ENCODE measurements at places on chromosomes 2 and 18.

GRCh38 chr2:32852856-32853255 lies 93.9 kb upstream of the LTBP1 start:
- no peak for DNase-seq

DNA sequence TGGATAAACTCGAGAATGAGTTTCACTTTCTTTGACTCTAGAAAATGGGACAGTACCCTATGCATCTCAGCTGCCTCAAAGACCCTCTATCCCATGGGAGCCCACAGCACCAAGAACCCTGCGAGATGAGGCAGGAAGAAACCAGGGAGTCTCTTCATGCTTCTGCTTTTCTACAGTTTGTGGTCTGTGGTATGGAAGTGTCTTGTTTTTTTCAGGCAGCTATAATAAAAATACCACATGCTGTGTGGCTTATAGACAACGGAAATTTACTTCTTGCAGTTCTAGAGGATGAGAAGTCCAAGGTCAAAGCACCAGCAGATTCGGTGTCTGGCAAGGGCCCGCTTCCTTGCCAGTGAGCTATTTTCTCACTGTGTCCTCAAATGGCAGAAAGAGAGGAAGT lies 257.9 kb downstream of the SUCLG1 start:
- DNase-seq: no peak

DNA sequence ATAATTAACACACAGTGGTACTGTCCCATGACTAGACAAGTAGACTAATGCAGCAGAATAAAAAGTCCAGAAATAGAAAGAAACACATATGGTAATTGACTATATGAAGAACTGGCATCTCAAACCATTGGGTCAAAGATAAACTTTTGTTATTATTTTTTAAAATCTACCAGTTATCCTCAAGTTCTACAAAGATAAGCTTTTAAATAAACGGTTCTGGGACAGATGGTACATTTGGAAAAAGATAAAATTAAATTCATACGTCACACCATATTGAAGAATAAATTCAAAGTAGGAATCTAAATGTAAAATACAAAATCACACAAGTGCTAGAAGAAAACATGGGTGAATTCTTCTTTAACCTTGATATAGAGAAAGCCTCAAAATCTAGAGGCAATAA lies 37.6 kb upstream of the PLEKHM3 start:
- DNase-seq: no peak

DNA sequence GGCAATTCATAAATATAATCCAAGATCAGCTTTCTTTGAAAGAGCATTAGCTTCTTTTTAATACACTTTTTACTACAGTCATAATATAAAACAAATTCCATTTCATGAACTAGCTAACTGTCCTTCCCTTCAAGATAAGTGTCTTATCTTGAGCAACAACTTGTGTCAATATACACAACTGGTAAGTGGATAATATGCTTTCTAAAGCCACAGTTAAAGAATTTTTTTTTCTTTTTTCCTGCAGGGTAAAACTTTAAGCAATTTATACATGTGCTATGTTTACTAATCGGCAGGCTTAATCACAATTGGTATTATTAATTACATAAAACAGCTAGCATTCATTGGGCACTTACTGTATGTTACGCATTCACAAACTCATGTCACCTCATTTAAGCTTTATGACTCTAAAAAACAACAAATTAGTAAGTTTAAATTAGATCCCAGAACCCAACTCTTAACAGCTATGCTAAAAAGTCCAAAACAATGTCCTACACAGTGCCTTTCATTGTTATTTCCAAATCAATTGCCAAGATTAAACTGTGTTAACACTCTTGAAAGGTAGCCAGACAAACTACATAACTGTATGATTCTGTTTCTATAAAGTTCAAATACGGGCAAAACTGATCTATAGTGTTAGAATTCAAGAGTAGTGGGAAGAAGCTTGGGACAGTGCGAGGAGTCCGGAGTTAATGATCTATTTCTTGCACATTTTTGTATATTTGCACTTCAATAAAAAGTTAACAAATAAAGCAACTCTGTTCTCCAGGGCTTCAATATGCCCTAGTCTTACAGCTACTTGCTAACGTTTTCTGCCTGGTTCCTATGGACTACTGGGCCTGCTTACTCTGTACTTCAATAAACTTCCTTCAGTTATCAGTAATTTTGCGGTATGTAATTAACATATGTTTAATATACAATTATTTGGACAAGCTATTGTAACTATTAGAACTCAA lies 6.0 kb downstream of the TXNL1 start:
- no peak for DNase-seq

DNA sequence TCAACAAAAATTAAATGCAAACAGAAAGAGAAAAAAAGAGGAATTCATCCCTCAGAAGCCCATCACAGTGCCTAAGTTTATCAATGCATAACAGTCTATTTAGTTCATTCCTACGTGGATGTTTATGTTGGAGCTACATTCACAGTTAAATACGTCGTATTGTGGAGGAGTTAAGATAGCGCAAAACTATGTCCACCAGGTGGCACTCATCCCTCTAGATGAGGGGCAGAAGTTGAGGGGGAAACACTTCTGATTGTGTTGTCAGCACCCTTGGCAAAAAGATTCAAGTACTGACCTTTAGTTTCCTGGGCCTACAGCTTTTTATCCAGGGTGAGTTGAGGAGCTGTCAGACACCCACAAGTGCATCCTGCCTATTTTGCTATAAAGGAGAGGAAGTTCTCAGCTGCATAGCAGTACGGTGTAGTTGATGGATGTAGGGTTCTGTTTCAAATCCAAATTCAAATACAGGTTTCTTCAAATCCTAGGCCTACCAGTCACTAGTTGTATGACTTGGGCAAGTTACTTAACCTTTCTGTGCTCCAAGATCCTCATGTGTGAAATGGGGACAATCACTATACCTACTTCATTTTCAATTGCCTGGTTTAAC lies 26.8 kb upstream of the MYO1B start:
- peak; percentile 21 for DNase-seq

DNA sequence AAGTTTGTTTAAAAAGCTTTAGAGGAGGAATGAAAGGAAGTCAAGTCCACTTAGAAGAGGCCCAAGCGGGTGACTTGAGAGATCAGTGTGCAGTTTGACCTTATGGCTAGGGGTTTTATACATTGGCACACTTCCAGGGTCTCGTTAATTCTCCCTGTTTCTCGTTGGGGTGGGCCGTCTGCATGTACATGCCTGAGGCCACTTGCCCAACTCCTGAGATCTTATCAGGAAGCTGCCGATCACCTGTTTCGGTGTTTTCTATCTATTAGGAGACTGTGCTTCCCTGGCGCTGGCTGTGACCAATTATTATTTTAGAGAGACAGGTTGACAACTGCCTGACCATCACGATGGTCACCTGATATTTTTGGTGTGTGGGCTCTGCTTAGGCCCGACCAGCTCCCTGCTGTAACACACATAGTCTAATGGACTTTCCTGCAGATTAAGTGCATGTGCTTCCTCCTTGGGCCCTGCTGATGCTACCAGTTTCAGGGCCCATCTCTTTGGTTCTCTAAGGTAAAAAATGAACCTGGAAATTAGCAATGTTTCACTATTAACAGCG lies 31.0 kb upstream of the MSH6 start:
- no peak for DNase-seq

DNA sequence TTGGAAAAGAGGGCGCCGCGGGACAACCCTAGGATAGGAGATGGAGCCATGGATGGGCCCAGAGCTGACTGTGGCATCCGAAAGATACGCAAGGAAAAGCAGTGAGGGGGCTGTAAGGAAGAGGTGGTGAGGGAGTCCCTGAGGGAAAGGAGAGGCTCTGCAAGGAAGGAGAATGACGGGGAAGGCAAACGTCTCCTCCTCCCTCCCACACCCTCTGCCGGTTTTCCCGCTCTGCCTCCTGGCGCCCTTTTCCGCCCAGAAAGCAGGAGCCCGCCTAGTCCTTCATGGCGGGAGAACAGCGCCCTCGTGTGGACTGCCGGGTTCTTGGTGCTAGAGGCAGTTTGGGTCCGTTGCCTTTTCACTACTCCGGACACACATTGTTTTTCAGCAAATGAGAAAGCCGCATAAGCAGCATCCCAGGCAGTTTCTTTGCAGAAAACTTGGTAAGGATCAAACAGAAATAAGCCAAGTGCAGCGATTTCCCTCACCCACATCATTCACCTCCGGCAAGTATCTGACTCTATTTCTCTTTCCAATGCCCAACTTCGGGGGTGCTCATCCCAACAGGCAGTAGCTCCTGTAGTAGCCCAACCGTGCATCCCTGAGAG lies 200.4 kb downstream of the INO80D start:
- peak; percentile 62 for DNase-seq

DNA sequence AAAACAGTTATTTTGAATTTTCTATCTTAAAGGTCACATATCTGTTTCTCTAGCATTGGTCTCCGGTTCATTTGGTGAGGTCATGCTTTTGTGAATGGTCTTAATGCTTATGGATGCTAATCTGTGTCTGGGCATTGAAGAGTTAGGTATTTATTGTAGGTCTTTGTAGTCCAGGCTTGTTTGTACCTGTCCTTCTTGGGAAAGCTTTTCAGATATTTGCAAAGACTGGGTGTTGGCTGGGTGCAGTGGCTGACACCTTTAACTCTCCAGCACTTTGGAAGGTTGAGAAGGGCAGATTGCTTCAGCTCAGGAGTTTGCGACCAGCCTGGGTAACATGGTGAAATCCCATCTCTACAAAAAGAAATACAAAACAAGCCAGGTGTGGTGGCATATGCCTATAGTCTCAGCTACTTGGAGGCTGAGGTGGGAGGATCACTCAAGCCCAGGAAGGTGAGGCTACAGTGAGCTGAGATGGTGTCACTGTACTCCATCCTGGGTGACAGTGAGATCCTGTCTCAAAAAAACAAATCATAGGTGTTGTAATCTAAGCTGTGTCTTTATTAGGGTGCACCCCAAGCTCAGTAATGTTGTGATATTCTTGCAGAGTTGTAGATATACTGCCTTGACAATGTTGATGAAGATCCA lies 82.3 kb downstream of the FAM117B start:
- no peak for DNase-seq

DNA sequence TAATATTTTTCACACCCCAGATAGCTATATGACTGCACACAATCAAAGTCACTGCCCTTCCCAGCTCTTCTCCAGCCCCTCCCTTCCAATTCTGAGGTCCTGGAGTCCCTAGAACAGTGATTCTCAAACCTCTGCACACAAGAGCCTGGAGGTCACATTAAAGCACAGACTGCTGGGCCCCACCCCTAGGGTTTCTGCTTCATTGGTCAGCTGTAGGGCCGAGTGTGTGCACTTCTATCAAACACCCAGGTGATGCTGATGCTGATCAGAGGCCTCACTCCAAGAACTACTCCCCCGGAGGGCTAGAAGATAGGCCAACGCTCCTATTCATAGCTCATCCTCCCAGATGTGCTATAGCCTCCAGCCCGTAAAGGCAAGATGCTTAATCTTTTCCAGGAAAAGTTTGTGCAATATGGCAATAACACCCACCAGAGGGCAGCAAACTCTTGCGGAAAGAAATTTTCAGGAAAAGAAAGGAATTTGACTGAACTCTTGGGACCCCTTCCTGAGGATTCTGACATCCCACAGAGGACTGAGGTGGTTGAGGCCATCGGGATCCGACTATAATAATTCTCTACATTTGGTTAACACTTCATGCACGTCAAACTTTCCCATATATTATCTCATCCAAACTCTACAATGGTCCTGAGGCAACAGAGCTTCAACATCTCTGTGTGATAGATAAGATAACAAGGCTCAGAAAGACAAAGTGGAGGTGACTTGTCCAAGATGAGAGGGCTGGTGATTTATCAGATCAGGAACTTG lies 194.2 kb upstream of the PKDCC start:
- DNase-seq: no peak

DNA sequence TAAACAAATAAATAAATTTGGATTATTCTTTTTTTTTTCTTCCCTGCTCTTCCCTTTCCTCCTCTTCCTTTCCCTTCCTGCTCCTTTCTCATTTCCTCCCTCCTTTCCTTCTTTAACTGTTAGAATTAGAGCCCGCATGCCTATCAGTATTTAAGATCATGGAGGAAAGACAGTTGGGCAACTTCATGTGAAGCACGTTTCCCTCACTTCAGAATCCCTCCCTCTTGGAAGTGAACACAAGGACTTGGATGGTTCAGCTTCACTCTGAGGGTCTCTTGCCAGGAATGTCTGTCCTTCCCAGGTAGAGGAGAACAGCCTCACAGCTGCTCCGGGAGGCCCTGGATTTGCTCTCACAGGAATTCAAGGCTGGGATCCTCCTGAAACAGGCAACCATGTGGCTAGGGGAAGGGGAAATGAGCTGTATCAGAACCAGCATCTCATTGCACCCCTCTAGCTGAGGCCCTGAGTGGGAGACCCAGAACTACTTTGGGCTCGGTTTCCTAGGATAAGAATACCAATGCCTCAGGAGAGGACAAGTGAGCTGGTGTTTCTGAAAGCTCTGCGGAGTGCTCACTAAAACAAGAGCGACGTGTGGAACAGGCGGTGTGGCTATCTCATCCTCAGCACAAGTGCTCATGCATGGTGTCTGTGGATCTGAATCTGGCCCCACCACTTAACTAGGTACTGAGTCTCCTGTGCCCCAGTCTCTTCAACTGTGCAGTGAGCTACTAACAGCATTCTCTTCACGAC lies 230.5 kb downstream of the MYCN start:
- no peak for DNase-seq
